ENCODE measurements at places on chromosomes 11 and 22.

GRCh38 chr11:68169442-68169841 is 43.7 kb downstream of the KMT5B start:
- DNase-seq = no peak

- no peak for DNase-seq
These were observed 4.8 kb downstream of the ARHGEF17 start for GRCh38 chr11:73312851-73313327.

DNA sequence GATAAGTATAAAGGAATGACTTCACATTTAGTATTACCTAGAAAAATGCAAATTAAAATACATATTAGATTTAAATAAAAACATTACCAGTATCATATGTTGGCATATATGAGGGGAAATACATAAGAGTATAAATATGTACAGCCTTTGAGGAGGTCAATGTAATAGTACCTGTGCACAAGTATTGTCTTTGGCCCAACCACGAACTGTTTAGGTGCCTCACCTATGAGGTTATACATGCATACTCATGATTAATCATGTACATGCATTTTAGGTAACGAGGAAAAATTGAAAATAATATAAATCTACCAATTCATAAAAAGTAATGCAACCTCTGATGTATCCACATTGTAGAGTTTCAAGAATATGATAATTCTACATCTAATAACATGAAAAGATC is 909.8 kb downstream of the METTL15 start:
- no peak for DNase-seq

DNA sequence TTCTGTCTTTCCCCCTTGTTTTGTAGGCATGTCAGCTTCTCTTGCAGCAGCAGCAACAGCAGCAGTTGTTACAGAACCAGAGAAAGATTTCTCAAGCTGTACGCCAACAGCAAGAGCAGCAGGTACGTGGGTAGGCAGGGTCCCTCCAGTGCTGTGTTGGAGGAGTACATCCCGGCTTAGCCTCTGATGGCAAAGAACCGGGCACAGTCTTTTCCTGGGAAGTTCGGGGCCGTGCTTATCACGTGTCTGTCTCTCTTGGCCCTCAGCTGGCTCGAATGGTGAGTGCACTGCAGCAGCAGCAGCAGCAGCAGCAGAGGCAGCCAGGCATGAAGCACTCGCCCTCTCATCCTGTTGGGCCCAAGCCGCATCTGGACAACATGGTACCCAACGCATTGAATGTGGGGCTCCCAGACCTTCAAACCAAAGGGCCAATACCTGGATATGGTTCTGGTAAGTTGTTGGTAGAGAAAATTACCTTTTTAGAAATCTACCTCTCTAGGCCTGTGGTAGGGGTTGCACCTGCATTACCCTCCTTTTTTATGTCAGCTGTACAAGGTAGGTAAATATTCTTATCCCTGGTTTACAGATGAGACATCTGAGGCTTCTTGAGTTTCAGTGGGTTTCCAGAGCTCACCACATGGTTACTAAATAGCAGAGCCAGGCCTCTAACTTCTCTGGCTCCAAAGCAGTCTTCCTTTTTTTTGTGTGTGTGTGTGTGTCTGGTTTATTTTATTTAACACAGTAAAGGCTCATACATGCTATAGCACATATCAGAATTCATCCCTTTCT is 45.2 kb upstream of the ADSL start:
- DNase-seq = no peak

DNA sequence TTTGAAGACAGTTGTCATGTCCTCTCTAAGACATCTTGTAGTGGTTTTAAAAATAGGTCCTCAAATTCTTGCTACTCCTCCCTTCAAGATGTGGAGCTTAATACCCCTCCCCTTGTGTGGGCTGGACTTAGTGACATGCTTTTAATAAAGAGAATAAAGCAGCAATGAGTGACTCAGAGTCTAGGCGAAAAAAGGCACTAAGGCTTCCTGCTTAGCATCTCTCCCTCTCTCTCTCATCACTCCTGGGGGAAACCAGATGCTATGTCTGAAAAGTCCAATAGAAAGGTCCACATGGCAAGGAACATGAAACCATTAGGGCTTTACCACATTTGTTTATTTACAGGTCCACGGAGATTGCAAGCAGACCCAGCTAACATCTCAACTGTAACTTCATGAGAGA is 11.7 kb downstream of the SERGEF start:
- no peak for DNase-seq

DNA sequence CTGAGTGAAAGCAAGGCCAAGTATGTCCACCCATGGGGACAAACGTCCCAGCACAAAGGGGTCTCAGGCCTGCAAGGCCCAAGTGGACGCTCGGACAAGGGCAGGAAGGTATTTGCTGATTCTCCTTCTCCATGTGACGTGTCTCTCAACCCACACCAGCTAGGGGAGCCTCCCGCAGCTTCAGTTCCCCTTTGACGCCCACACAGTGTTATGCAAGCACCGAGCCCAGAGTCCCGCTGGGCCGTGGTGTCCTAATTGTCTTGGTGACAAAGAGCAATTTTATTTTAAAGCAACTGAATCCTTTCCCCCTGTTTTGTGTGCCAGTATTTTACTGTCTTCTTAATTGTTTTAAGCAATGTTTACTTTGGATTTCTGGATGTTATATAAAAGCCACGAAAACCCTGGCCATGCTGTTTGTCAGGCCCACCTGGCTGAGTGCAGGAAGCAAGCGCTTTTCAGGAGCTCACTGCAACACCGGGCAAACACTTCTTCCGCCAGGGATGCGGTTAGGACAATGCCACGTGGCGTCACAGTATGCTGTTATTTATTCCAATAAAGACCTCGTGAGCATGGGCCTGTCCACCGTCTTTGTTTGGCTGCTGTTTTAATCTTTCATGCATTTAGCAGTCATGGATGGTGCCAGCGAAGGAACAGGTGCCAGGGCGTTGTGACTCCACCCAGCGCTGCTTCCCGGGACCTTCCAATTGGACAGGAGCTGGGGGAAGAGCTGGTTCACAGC is 8.2 kb upstream of the PARVG start:
- DNase-seq = no peak

- no peak for DNase-seq
These were observed 10.2 kb downstream of the SMTN start for GRCh38 chr22:31091106-31091975.

GRCh38 chr22:19579115-19579811 is 55.1 kb upstream of the CLDN5 start:
- DNase-seq = no peak

DNA sequence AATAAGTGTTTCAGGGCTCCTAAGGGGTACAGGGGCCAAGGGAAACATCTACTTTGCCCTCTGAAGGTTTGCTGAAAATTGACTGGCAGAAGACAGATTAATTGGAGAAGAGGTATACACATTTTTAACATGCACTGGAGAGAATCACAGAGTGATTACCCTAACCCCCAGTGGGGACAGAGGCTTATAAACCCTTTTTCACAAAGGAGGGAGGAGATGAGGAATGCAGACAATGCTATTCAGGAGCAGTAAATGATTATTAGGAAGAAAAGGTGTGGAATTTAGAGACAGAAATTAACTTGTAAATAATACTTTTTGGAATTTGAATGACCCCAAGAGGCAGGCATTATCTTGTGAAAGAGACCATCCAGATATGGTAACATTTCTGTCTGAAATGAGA is 582.4 kb upstream of the B3GAT1 start:
- no peak for DNase-seq

GRCh38 chr22:23862103-23862502 is 4.4 kb downstream of the SLC2A11 start:
- DNase-seq = no peak

DNA sequence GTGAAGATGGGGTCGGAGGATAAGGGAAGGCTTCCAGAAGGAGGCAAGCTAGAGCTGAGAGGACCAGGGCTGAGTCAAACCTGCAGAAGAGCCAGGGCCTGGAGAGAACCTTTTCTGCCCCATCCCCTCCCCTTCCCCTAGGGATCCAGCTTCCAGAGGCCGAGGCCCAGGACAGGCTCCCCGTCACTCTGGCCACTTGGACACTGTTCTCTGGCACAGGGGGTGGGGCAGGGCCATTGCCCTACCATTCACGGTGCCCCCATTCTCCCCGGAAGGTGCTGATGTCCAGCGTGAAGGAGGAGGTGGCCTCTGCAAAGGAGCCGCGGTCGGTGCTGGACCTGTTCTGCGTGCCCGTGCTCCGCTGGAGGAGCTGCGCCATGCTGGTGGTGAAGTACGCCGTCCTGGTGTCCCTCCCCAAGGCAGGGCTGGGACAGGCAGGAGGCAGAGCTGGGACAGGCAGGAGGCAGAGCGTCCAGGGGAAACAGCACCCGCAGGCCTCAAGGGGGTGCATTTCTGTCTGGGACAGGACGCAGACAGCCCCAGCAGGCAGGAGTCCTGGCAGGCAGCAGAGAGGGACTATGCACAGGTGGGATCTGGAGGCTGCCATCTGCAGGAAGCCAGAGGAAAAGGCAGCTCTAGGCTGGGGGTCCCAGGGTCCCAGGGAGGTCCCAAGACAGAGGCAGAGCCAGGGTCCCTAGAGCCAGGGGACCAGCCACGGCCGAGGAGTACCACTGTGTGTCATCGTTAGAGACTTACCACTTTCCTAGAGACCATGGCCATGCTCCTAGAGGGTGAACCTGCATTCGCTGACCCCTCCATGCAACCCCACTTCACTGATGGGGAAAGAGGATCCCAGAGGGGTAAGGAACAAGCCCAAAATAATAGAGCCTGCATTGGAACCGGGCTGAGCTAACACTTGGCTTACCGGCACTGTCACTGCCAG is 25.8 kb upstream of the SLC22A12 start:
- no peak for DNase-seq

DNA sequence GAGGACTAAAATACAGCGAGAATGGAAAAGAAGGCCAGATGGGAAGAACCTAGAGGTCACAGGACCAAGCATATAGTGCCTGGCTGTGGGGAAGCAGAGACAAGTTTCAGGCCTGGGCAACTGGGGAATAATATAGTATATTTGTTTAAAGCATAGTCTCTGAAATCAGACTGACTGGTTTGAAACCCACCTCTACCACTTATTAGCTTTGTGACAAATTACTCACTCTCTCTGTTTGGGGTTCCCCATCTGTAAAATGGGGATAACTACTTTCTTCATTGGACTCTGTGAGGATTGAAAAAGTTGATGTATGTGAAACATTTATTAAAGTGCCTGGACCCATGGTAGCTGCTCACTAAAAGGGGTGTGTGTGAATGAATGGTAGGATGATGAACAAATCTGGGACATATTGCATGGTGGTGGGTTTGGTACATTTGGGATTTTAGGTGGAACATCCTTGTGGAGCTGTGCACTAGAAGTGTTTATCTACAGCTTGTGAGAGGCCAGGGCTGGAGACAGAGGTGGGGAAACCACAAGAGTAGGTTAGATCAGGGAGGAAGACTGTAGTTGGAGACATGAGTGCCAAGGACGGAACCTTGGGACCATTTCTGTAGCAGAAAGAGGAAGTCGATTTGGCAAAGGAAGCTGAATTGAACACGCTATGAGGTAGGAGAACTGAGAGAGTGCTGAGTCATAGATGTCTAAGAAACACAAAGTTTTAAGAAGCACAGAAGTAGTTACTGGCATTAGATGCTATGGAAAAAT is 52.6 kb downstream of the SWAP70 start:
- DNase-seq = no peak

GRCh38 chr11:12069066-12069676 is 41.2 kb upstream of the MICAL2 start:
- DNase-seq = no peak

DNA sequence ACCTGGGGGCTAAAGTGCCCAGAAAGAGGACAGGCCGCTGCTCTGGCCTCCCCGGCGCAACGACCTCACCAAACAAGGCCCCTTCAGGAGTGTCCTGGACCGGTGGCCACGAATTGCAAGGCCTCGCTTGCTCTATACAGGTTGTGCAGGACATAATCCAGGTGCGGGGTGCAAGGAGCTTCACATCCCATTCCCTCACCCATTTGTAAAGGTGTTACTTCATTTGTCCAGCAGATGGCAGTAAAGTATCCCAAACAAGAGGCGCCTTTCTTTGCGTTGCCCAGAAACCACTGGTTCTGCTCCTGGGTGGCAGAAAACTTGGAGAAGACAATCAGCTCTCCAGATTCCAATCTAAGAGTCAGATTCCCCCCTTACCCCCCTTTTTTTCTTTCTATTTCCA is 35.9 kb upstream of the PRDM11 start:
- DNase-seq = peak; percentile 39

GRCh38 chr11:2582946-2583604 is 116.7 kb downstream of the KCNQ1OT1 start:
- DNase-seq = no peak

- peak; percentile 83 for DNase-seq
These were observed 66.5 kb upstream of the CLMP start for GRCh38 chr11:123261345-123262106.

GRCh38 chr22:40635940-40636379 is 559 bp downstream of the MRTFA start:
- DNase-seq = peak; percentile 17

GRCh38 chr11:7257724-7258123 is 6.0 kb downstream of the SYT9 start:
- no peak for DNase-seq

GRCh38 chr11:116175707-116176106 is 597.1 kb downstream of the BUD13 start:
- no peak for DNase-seq

- DNase-seq = no peak
These were observed 39.5 kb upstream of the SLC5A12 start for GRCh38 chr11:26761361-26761809.

Measured in lung (tissue), 17 donors.